ENCODE measurements at places on chromosomes 2 and 18.

DNA sequence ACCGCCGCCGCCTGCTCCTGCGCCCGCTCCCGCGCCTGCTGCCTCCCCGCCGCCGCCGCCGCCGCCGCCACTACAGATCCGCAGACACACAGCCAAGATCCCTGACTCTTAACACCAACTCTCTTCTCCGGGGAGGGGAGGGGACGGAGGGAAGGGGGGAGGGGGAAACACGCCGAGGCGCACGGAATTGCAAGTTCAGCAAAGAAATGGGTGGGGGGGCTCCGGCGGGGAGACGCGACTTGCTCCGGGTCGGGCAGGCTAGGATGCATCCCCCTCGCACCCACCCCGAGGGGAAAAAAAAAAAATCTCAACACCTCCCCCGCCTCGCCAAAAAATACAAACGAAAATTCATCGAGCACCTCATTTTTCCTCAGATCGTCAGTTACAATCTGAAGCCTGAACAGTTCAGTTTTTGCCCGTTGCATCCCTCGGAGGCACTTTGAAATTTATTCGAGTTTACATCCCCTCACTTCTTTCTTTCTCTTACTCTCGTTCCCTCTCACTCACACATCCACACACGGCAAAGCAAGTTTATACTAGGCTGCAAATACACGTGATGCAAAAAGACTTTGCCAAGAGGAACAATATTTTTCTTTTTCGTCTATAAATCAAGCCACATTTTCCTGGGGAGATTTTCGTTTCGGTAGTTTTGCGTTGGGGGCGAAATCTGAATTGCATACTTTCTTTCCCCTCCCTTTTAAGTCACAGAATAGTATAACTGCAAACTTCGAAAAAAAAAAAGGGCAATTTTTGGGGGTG is at the start of gene TCF4:
Gene TCF4 (minus strand): TSS at position 82 of the 759 bp plus-strand sequence. CDS start 1,076 bp downstream, outside the sequence.
- DNase-seq = peak; percentile 21

DNA sequence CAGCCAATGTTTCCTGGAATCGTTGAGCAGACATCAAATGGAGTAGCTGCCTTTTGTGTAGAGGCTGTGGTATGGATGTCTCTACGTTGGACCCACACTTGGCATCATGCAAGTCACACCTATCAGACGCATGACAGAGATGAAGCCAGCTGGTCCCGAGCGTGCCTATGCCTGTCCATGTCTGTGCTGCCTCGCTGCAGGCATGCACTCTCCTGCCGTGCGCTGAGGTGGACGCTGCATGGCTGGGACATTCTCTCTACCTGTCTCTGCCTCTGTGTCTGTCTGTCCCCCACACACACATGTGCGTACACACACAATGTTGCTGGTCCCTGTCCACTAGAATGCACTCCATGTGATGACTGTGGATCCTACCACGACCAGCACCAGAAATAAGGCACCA is 514.2 kb upstream of the MYT1L start:
- no peak for DNase-seq

- DNase-seq = no peak
Observed at GRCh38 chr2:45841752-45842407, 190.4 kb downstream of the PRKCE start.

DNA sequence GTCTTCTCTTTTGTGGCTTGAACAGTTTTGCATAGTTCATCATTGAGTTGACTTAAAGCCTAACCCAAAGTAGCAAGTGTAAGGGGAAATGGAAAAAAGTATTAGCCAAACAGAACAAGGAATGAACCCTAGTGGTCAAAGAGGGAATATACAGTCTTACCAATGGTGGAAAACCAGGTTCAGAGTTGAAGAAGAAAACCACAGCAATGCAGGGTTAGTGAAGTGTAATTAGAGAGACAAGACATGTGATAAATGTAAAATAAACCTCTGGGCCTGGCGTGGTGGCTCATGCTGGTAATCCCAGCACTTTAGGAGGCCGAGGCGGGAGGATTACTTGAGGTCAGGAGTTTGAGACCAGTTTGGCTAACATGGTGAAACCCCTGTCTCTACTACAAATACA is 2.4 kb downstream of the TTN start:
- no peak for DNase-seq

GRCh38 chr2:157184161-157184895 is 73.2 kb upstream of the GALNT5 start:
- DNase-seq = no peak

DNA sequence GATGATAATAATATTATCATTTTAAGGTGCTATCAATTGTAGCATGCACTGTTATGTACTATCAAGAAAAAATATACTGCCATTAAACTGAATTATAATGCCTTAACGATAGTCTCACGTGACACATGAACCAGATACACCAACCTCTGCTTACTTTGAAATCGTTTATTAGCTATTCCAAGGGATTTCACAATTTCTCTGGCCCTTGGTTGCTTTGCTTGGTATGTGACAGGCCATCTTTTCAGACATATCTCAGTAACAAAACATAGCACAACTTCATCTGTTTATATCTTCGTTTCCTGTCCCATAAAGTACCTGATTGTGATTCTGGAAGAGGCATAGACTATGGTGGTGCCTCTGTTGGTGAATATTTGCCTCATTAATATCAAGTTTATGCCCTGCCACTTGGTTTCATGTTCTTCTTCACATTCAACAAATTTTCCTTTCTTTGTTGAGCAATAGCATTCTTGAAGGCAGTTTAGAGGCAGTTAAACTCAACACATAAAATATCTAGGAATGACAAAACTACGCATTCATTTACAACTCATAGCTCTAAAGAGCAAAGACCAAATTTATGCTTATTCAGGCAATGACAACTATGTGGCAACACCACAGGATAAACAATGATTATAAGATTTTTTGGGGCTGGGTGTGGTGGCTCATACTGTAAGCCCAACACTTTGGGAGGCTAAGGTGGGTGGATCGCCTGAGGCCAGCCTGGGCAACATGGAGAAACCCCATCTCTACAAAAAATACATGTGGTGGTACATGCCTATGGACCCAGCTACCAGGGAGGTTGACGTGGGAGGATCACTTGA is 84.3 kb downstream of the MCFD2 start:
- DNase-seq = no peak

All from activated T-cell treated with anti-CD3 and anti-CD28 coated beads, Interleukin-2, amount 50 U/mL, for 48 hours (primary cell).